Stimulated activated CD4-positive, alpha-beta T cell treated with anti-CD3 and anti-CD28 coated beads, Interleukin-2, amount 100 ng/mL, for 48 hours (primary cell): ENCODE measurements at places on chromosomes 4 and X.

- DNase-seq: no peak
Observed at GRCh38 chr4:147481577-147482109, 746 bp downstream of the EDNRA start.

GRCh38 chr4:159012381-159012780 is 90.5 kb upstream of the RAPGEF2 start:
- no peak for DNase-seq

GRCh38 chr4:165428957-165429356 is 50.1 kb downstream of the CPE start:
- DNase-seq: no peak

DNA sequence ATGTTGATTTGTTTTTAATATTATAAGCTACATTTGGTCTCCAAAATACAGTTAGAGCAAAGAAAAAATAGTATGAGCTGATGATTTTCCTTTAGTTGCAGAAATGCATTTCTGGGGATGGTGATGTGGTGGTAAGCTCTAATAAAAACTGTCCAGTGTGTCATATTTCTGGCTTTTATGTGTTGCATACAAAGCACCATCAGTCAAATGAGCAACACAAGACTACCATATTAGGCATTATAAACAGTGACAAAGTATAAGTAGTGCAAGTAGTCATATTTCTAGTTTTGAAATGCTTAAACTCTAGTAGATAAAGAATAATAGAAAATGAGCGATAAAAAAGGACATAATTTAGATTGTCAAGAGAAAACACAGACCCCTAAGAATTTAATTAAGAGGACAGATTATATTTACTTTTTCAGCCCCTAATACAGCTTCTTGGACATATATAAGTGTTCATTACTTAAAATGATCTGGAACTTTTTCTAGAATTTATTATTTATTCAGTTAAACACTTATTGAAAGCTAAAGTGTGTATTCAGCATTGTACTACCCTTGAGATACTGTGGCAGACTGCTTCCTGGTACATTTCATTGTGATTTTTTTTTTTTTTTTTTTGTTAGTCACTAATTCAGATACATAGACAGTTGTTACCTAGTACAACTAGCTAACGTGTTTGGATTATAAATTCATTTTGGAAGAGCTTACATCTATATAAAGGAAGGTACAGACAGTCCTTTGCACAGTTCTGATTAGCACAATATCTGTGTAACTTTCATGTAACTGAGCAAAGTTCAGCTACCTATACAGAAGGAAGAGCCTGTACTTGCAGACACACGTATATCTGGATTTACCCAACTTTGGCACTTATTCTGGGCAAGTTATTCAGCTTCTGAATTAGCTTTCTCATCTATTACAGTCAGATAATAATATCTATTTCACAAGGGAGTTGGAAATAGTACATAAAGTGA is 22.3 kb downstream of the RAP1GDS1 start:
- no peak for DNase-seq

- no peak for DNase-seq
Observed at GRCh38 chr4:89273741-89274141, 33.9 kb downstream of the GPRIN3 start.

DNA sequence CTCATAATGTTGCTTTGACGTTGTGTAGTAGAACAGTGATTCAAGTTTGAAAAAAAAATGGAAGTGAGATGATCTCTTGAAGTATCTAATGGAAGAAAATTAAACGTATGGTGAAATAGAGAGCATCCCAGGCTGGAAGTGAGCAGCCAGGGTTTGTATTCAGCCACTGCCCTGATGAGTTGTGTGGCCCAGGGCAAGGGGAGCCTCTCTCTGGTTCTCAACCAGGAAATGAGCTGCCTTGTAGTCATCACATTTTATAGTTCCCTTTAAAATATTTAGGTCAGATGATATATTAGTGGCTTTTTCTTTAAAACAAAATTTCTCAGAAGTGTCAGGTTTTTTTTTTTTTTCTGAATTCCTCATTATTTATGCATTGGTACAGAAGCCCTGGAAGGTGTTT is 150.3 kb downstream of the GPAT3 start:
- no peak for DNase-seq

DNA sequence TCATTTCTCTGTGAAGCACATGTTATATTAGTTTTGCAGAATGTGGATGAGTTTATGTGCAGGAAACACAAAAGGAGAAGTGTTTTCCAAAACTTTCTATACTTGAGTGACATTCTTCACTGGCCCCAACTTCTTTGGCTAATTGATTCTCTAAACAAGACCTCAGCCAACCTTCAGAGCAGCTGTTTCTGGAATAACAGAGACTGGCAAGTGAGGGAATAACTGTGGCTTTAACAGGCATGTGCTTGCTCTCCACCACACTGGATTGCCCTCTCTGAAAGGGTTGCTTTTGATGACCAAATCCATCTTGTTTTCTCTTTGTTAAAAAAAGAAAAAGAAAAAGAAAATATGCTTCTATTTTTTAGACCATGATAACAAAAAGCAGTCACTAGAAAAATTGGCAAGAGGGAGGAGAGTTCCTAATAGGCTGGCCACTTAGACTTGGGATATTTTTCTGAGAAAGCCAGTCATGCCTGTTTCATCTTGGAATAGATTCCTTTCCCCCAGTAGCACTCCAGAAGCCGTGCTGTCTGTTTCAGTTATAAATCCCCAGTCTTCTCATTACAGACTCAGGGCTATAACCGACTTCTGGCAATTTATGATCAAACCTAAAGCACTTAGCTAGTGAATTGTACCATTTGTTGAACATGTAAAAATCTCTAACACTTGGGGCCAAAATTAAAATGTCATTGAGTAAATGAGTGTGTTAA is 295.0 kb upstream of the NR3C2 start:
- no peak for DNase-seq

DNA sequence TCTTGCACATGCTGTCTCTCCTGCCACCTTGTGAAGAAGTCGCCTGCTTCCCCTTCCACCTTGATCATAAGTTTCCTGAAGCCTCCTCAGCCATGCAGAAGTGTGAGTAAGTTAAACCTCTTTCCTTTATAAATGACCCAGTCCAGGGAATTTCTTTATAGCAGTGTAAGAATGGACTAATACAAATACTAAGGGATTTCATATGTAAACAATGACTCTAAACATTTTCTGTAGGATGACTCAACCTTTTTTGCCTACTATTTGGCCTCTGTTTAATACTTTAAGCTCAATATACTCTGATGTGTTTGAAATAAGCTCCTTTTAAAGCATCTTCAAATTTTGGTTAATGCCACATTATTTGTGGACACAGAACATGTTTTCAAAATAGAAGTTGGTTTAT is 813.5 kb upstream of the SLIT2 start:
- no peak for DNase-seq

DNA sequence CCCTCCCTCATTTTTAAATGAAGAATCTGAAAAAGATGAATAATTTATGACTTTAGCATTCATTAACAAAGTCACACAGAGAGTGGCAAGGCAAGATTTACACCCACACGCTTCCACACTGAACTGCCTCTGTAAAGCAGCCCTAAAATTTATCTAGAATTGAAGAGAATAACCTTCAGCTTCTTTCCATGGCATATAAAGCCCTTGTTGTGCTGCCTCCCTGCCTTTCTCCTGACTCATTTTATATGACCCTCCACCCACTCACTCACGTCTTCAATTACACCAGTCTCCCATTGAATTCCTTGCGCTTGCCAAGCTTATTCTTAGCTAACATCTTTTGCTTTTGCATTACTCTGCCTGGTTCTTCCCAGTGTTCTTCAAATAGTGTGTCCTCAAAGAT is 2649.3 kb downstream of the PCDH7 start:
- DNase-seq: no peak

DNA sequence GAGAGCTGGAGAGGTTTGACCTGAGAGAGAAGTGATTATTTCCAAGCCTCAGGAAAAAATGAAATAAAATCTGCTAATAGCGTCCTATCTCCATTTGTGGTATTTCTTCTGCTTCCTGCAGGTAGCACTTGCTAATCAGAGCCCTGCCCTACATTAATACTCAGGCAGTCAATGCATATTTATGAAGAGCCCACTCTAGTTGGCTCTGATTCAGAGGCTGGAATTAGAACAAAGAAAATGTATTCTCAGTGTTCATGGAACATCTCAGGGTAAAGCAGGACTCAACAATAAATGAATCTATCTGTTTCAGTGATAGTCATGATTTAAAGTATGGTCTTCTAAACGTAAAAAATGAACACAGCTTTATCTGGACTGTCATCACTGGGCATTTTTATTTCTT is 1.4 kb upstream of the ATP8A1 start:
- DNase-seq: no peak

DNA sequence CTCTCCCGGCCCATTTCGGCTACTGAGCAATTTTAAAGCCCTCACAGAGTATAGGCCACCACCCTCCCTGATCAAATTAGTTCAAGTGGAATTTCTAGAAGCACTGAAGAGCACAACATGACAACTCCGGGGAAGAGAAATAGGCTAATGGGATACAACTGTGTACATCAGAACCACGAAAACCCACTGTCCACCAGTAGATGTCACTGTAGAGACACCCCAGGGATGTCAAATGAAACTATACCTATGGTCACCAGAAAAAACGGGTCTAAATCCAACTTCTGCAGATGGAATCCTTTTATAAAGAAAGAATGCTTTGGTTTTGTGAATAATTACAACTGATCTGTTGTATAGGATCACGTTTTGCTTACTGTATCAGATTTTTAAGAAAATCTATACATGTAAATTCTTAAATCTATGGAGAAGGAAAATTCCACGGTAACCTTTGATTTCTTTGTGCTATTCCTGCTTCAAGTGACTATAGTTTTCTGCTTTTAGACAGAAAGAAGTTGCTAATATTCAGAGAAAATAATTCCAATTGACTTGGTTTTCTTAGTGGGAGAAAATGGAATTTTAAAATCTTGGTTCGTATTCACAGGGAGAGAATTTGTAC is 29.5 kb upstream of the MAP3K15 start:
- DNase-seq: peak; percentile 32

DNA sequence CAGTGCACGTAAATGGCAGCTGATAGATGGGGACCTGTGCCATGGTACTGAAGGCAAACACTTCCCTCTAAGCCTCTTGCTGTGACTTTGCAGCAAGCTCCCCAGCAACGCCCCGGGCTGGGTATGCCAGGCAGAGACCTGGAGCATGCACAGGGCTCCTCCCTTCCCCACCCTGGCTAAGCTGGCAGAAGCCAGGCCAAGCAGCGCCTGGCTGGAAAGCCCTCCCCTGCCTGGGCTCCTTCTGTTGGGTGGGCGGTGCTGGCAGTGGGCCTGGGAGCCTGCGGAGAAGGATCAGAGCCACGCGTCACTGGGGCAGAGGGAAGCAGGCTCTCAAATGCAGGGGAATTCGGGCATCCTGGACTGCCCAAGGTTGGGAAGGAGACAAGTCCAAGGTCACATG is 3.6 kb downstream of the ATP2B3 start:
- no peak for DNase-seq

DNA sequence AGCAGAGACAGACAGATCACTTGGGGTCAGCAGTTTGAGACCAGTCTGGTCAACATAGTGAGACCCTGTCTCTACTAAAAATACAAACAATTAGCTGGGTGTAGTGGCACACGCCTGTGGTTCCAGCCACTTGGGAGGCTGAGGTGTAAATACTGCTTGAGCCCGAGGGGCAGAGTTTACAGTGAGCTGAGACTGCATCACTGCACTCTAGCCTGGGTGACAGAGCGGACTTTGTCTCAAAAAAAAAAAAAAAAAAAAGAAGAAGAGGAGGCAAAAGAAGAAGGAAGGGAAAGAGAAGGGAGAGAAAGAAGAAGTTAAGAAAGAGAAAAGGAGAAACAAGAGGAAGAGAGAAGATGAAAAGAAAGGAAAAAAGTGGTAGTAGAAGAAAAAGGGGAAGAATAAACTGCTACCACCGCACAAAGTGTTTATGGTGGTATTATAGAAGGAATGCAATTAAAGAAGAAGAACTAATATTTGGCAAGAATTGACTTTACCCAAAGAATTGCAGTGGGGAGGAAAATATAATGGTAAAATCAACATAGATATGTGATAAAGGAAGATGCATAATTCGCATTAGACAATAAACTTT is 19.6 kb upstream of the NSUN7 start:
- no peak for DNase-seq

DNA sequence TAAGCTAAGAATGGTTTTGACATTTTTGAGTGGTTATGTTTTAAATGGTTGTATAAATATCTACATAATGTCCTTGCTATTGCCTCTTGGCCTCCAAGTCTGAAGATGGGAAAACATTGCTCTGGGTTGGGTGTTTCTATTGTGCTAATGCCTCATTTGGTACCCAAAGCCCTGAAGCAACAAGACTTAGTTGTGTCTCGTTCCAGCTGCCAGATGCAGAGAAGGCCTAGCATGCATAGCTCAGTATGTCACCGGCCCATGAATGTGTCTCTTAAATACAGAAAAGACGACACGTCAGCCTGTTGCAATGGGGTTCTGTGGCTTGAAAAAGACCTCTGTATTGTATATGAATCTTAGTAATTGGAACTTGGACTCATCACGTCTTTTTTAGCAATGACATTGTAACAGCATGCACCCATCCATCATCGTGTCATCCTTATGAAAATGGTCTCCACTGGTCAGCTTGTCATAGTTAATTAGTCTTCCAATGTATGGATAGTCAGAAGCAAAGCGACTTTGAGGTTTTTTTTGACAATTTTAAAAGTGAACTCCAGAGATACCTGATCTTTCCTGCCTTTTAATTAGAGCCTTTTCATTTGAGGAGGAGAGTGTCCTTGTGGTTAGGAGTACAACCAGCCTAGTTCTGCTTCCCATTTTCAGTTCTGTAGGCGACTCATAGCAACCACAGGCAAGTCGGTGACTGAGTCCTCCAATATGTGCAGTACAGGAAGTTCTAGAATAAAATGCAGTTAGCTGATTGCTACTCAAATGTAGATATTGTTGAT is 126.4 kb upstream of the GATB start:
- DNase-seq: no peak

DNA sequence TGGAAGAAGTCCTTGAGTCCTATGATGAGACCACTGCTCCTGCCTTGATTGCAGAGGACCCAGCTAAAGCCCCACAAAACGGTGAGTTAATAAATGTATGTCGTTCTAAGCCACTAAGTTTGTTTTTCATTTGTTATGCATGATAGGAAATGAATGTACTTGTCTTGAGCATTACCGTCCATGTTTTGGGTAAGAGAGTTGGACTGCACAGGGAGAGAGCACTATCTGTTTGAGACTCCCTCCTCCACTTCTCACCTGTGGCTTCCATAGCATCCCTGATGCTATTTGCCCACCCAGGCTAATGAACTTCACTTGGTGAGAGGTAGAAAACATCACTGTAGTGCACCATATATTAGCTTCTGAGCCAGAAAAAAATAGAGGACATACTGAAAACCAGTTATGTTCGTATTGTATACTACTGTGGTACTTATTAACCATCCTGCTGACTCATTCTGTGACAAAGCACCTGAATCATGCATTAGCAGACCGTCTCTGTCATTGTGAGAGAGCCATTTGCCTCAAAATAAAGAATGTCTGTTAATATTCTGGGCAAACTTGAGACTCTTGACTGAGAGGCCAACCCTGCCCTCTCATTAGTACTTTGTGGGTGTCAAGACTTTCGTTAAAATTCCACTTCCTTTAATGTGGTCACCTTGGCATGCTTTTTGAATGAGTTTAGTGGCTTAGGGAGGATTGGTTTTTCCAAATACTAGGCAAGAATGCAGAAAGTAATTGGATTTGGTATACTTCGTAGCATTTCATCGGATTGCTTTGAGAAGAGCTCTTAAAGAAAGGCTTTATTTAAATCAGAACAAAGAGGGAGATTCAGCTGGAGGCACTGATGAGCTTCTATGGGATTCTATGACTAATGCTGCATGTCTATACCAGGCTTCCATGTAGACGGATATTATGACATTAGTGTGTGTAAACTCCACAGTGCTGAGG is 99.3 kb upstream of the GRPR start:
- DNase-seq: no peak
